ENCODE measurements at places on chromosomes 3 and 15. TPM values are rescaled to one million over a fixed set of nuclear protein-coding genes. Genes with fewer than 3 reads are reported as not detected.

The PRSS50 gene
- total RNA-seq = 0.54 TPM

The SLC2A2 gene
- not detected for total RNA-seq

The FAM174B gene
- 10.0 TPM for total RNA-seq

The CCDC80 gene
- 90.8 TPM for total RNA-seq

The GOLGA6L26 gene
- total RNA-seq = not detected

The TMEM266 gene
- total RNA-seq = not detected

The ATG7 gene
- total RNA-seq = 56.6 TPM
